ENCODE measurements at places on chromosomes 1 and 21. TPM values are rescaled to one million over a fixed set of nuclear protein-coding genes. Genes with fewer than 3 reads are reported as not detected.

- no peaks in the 10 kb centered on the region for H3K4me1 ChIP-seq
- H3K4me3 ChIP-seq = no peak overlapping the region
- no peak for DNase-seq
- no peaks in the 10 kb centered on the region for H3K27me3 ChIP-seq
- no peaks in the 10 kb centered on the region for H3K36me3 ChIP-seq
Measured at GRCh38 chr21:43571976-43572375, 87.3 kb downstream of the HSF2BP start.

Gene CADM3
- total RNA-seq = not detected

GRCh38 chr21:22758478-22758877 lies 1760.3 kb downstream of the NCAM2 start:
- no peak overlapping the region for H3K27ac ChIP-seq
- H3K27me3 ChIP-seq = no peaks in the 10 kb centered on the region

Gene NMNAT2
- total RNA-seq = 2.5 TPM

GRCh38 chr1:8541961-8542521 lies 224.1 kb downstream of the SLC45A1 start:
- H3K27me3 ChIP-seq = no peaks in the 10 kb centered on the region
- peaks cover 8% of the 10 kb centered on the region for H3K36me3 ChIP-seq
- DNase-seq = no peak
- no peak overlapping the region for H3K27ac ChIP-seq
- H3K4me1 ChIP-seq = peaks cover 12% of the 10 kb centered on the region
- H3K4me3 ChIP-seq = no peak overlapping the region

Gene LORICRIN
- not detected for total RNA-seq

- H3K27ac ChIP-seq = no peak overlapping the region
- no peak for DNase-seq
- no peaks in the 10 kb centered on the region for H3K36me3 ChIP-seq
- H3K4me1 ChIP-seq = no peaks in the 10 kb centered on the region
- peaks cover 9% of the 10 kb centered on the region for H3K27me3 ChIP-seq
- H3K4me3 ChIP-seq = no peak overlapping the region
Measured at GRCh38 chr1:59986516-59987310, 60.1 kb upstream of the CYP2J2 start.

- peaks cover 27% of the 10 kb centered on the region for H3K4me1 ChIP-seq
- H3K36me3 ChIP-seq = no peaks in the 10 kb centered on the region
- no peak for DNase-seq
Measured at GRCh38 chr1:33002006-33002405, 34.7 kb downstream of the AK2 start.

DNA sequence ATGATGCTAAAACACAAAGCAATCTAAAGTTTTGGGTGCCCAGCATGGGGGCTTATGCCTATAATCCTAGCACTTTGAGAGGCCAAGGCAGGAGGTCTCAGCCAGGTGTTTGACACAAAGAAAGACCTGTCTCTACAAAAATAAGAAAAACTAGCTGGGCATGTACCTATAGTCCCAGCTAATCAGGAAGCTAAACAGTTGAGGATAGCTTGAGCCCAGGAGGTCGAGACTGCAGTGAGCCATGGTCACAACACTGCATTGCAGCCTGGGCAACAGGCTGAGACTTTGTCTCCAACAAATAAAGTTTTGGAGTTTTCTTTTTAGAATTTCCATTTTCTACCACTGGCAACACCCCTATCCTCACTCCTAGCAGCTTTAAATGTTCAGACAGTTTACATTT lies 55.1 kb upstream of the GUCA2A start:
- H3K36me3 ChIP-seq = no peaks in the 10 kb centered on the region
- H3K27ac ChIP-seq = no peak overlapping the region
- peaks cover 12% of the 10 kb centered on the region for H3K4me1 ChIP-seq
- no peak overlapping the region for H3K4me3 ChIP-seq

GRCh38 chr1:38941527-38942019 lies at the start of gene RHBDL2:
Gene RHBDL2, minus strand, starts transcription at chr1:38941830. Its CDS starts 22,618 bp downstream, at chr1:38919212.
- H3K4me3 ChIP-seq = peak within 1 kb of the TSS; percentile 95
- H3K36me3 ChIP-seq = no peaks in the 10 kb centered on the region
- H3K4me1 ChIP-seq = peaks cover 5% of the 10 kb centered on the region
- H3K27me3 ChIP-seq = no peaks in the 10 kb centered on the region
- H3K27ac ChIP-seq = peak within 1 kb of the TSS; percentile 41

- peak; percentile 89 for DNase-seq
- H3K36me3 ChIP-seq = no peaks in the 10 kb centered on the region
- H3K4me3 ChIP-seq = peak within 1 kb of the TSS; percentile 45
- peaks cover 98% of the 10 kb centered on the region for H3K27me3 ChIP-seq
Measured at GRCh38 chr1:50422946-50423669, at the start of gene DMRTA2. Gene DMRTA2, minus strand, starts transcription at chr1:50423443. Its CDS starts 1,907 bp downstream, at chr1:50421536.

Gene ANKRD65
- 1.2 TPM for total RNA-seq

DNA sequence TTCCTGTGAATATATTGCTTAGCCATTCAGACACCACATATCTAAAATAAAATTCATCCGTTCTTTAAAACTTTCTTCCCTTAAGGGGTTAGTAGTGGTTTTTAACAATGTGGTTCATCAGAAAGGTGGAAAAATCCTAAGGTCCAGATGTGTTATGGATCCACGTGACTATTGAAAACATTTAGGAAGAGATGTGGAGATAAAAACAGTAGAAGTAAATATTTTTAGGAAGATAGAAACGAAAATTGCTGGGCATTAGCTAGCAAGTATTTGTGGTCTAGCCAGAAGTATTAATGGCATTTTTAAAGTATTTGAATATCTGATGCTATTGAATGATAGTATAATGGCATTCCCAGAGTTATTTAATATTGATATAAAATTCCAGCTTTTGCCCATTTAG lies 180.8 kb downstream of the LTN1 start:
- H3K27me3 ChIP-seq = no peaks in the 10 kb centered on the region
- no peaks in the 10 kb centered on the region for H3K4me1 ChIP-seq
- H3K36me3 ChIP-seq = no peaks in the 10 kb centered on the region
- no peak overlapping the region for H3K4me3 ChIP-seq

DNA sequence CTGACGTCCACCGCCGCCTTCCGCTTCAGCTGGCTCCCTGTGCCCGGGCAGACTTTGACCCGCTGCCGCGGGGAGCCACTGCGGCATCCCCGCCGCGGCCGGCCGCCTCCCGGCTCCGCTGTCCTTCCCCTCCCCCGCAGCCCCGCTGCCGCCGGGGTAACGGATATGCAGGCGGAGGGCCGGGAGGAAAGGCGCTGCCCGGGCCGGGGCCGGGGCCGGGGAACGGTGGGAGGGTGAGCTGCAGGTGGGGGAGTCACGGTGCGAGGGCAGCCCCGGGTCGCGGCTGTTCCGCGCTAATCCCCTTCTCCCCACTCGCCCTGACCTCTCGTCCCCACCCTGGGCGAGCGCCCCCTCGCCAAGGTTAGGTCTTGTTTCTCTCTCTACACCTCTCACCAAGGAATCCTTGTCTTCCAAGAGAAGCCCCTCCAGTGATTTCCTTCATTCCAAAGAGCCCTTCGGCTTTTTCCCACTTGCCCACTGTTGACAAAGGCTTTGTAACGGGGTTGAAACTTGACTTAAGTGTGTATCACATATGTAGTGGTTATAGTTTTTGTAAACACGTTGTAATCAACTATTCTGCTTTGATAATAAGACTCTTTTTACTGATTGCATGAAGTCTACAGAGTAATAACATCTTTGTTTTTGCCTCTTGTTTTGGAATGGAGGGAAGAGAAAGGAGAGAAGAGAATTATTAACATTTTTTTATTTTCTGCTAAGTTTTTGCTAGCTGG lies 669 bp downstream of the XPR1 start:
- peak overlapping the region; percentile 68 for H3K27ac ChIP-seq
- DNase-seq = peak; percentile 90
- no peaks in the 10 kb centered on the region for H3K36me3 ChIP-seq
- no peaks in the 10 kb centered on the region for H3K27me3 ChIP-seq
- peaks cover 31% of the 10 kb centered on the region for H3K4me1 ChIP-seq

GRCh38 chr1:184518736-184519357 lies 132.0 kb downstream of the C1orf21 start:
- DNase-seq = no peak
- peaks cover 6% of the 10 kb centered on the region for H3K4me1 ChIP-seq
- H3K36me3 ChIP-seq = no peaks in the 10 kb centered on the region
- no peak overlapping the region for H3K4me3 ChIP-seq

- no peaks in the 10 kb centered on the region for H3K4me1 ChIP-seq
- H3K36me3 ChIP-seq = peaks cover 10% of the 10 kb centered on the region
- H3K4me3 ChIP-seq = no peak overlapping the region
- no peaks in the 10 kb centered on the region for H3K27me3 ChIP-seq
- peak; percentile 86 for DNase-seq
Measured at GRCh38 chr1:53319296-53320101, 8.4 kb downstream of the LRP8 start.

GRCh38 chr21:43719748-43720538 lies 1.0 kb downstream of the PDXK start:
- peak; percentile 76 for DNase-seq
- peaks cover 22% of the 10 kb centered on the region for H3K4me1 ChIP-seq
- peak overlapping the region; percentile 91 for H3K4me3 ChIP-seq
- H3K27ac ChIP-seq = peak overlapping the region; percentile 41
- peaks cover 18% of the 10 kb centered on the region for H3K36me3 ChIP-seq
- no peaks in the 10 kb centered on the region for H3K27me3 ChIP-seq

DNA sequence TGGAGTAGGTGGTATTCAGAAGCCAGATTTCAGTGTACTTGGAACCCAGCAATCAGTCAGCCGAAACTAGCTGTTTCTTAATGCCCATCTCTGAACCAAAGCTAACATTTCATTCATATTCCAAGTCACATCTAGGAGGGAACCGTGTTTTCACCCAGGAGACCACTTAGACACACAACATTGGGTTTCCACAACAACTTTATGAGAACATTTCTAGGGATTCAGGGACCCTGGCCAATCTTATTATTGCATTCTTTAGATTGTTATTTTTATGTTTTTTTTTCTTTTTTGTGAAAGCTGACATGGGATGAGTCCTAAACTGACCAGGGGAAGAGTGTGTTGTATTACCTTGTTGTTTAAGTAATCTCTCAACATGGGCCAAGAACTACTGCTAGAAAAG lies 72.5 kb upstream of the KIAA0040 start:
- H3K36me3 ChIP-seq = no peaks in the 10 kb centered on the region
- no peak overlapping the region for H3K27ac ChIP-seq
- H3K4me1 ChIP-seq = no peaks in the 10 kb centered on the region
- H3K4me3 ChIP-seq = no peak overlapping the region
- DNase-seq = no peak

DNA sequence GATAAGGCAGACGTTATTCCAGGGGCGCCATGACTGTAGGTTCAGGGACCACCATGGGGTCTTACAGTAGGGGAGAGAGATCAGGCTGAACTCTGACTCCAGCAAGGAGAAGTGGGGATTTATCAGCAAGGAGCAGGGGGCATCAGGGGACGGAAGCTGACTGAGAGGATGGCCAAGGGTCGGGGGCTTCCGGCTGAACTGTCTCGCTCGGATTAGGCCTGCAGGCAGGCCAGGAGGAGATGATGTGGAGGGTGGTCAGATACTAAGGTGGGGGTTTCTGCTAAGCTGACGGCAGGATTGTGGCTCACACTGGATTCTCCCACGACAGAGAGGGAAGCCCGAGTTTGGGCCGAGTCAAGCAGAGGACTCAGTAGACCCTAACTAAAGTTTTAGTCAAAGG lies 186.9 kb upstream of the VAMP3 start:
- H3K27me3 ChIP-seq = peaks cover 2% of the 10 kb centered on the region
- no peaks in the 10 kb centered on the region for H3K36me3 ChIP-seq
- no peak for DNase-seq
- no peak overlapping the region for H3K4me3 ChIP-seq

DNA sequence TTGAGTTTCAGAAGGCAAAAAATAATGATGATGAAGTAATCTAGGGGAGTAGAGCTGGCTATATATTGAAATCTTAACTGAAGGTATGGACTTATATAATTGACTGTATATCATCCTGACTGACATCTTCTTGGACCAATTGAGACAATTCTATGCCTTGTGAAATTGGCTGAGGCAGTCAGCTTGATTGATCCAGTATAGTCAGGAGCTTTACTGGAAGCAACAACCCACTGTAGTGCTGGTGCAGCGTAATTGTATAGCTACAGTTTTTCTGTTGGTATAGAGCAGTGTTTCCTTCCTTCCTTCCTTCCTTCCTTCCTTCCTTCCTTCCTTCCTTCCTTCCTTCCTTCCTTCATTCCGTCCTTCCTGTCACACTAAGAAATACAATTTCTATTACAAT lies 268.0 kb downstream of the NUF2 start:
- no peaks in the 10 kb centered on the region for H3K4me1 ChIP-seq
- no peaks in the 10 kb centered on the region for H3K27me3 ChIP-seq
- no peaks in the 10 kb centered on the region for H3K36me3 ChIP-seq
- no peak overlapping the region for H3K4me3 ChIP-seq
- DNase-seq = no peak

Gene KRTAP21-2
- total RNA-seq = not detected

DNA sequence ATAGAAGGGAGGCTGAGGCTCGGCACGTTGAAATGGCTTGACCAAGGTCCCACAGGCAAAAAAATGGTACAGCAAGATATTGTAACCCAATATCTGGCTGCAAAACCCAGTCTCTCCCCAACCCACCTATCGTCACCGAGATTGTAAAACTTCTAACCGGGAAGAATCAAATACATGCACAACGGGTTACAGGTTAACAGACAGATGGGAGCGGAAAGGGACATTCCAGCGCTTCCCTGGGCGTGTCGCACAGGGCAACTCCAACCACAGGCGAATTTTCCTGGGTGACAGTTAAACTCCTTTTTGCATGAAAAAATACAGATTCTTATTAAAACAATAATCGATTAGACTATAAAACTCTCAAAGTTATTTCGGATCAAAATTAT lies 31.8 kb upstream of the JUN start:
- no peaks in the 10 kb centered on the region for H3K36me3 ChIP-seq
- H3K4me1 ChIP-seq = peaks cover 45% of the 10 kb centered on the region
- H3K27me3 ChIP-seq = no peaks in the 10 kb centered on the region
- H3K4me3 ChIP-seq = peak overlapping the region; percentile 74
- no peak for DNase-seq

Gene GREM2
- total RNA-seq = 5.6 TPM

GRCh38 chr1:226195144-226195543 lies 8.6 kb upstream of the ACBD3 start:
- H3K4me1 ChIP-seq = no peaks in the 10 kb centered on the region
- no peaks in the 10 kb centered on the region for H3K27me3 ChIP-seq
- H3K4me3 ChIP-seq = no peak overlapping the region
- DNase-seq = no peak
- no peak overlapping the region for H3K27ac ChIP-seq
- no peaks in the 10 kb centered on the region for H3K36me3 ChIP-seq

Measured in osteoblast (primary cell).